NCI-H1436 (cell line): ENCODE measurements at places on chromosomes 12 and 14.

DNA sequence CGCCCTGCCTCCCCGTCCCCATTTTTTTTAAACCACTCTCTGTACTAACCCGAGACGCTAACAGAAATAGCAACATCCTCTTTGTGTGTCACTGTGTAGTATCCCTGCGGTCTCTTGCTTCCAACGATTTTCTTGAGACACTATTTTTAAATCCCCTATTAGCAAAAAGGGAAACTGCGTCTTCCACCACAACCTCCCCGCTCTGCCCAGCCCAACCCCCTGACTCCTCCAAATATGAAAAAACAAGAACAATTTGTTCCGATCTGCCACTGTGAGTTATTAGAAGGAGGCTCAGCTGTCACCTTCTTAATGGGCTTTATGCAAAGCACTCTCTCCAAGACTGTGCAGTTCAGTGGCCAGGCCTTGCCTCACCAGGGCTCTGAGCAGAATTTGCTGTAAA is 76.3 kb downstream of the MAP1LC3B2 start:
- DNase-seq, result no peak

DNA sequence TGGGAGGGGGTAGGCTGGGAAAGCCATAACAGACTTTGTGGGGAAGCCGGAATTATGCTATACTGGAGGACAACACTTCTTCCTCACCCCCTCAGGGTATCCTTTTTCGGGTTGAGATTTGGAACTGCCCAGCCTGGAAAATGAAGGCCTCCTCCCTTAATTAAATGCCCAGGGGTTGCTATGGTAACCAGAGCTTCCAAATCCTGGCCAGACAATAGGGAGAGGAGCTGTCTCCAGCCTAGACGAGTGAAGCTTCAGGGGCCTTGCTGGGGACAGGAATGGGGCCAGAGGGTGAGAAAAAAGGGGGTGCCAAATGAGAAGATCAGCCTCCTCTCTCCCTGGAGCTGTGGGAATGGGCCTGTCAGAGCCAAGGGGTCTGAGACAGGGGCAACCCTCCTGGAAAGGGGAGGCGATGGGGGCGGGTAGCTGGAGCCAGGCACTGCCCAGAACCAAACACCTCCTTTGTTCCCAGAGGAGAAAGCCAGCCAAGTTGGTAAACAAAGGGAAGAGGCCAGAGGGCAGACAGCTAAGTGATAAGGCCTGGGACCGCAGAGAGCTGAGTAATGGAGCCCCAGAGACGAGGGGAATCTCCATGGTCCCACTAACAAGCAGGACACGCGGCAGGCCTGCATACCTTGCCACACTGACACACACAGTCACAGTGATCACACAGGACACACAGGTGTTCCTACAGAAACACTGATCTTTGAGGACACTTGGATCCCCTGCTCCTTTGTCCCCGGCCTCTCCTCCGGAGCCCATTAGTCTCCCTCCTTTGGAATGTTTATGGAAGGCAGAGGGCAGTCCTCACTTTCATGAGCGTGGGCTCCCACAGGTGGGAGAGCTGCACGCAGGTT is 17.9 kb upstream of the RND1 start:
- no peak for DNase-seq

- DNase-seq, result no peak
Observed at GRCh38 chr14:82502043-82502442, 968.4 kb upstream of the SEL1L start.

DNA sequence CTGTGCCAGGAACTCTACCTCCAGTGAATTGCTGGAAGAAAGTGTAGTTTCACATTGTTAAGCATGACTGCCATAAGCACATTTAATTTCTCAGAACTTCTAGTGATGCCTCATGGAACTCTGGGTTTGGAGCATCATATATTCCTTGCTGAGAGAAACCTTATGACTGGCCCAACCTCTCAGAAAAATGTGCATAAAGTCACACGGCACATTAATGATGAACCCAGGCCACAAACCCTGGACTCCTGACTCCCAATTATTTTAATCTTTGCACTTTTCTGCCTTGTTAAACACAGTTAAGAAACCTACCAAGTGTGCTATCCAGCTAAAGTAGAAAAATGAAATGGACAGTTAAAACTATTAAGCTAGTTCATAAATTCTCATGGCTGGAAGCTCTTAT is 5.6 kb downstream of the TCP11L2 start:
- no peak for DNase-seq

DNA sequence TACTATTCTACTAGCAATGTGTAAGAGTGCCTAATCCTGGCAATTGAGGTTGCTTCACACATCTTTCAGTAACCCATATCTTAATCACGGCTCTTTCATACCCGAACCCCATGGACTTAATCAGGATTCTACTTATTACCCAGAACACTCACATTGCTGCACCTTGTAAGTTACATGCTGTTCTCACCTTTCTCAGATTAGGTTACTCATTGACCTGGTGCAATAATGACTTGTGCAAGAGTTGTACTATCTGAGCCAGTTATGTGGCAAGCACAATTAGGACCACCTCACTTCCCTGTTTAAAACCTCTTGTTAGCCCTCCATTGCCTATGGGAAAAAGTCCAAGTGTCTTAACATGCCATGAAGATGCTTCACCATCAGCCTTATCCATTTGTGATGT is 306.7 kb upstream of the E2F7 start:
- no peak for DNase-seq

GRCh38 chr14:75303381-75303789 is 24.8 kb downstream of the FOS start:
- peak; percentile 54 for DNase-seq

DNA sequence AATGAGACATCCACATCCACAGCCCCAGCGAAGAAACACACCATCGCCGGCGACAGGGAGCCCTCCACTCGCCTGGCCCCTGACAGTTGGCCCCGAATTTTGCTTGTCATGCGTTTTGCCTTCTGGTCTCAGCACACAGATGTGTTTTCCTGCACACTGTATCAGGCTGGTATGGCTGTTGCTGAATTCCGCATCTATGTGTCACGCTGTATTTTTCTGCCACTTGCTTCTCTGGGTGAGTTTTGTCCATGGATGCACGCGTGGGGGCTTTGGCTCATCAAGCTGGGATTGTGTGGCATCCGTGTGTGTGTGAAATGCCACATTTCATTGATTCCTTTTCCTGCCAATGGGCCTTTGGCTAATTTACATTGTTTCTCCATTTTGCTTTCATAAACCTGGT is 26.5 kb downstream of the ARL6IP4 start:
- no peak for DNase-seq

DNA sequence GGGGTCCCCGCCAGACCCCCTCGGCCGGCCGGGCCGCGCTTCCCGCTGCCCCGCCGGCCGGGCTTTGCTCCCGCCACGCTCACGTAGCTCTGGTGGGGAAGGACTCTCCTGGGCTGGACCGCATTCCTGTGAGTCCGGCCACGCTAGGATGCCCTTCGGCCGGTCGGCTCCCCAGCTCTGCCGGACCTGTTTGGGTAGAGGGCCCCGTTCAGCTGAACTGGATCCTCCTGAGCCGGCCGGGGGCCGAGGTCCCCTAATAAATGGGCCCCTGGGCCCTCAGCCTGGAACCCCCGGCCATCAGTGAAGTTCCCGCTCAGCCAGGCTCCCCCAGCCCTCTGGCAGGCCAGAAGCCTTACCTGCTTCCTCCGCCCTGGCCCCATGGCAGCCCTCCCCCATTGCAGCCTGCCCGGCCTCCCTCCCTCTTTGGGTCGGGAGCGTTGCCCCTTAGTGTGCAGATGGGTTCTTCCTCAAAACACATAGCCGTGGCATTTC is 593 bp downstream of the UNC119B start:
- DNase-seq, result no peak

GRCh38 chr14:76768671-76769500 is 7.6 kb downstream of the VASH1 start:
- no peak for DNase-seq

GRCh38 chr12:119412811-119413794 is 78.6 kb downstream of the CCDC60 start:
- peak; percentile 62 for DNase-seq

- DNase-seq, result peak; percentile 3
Observed at GRCh38 chr12:80269803-80270552, 170.6 kb downstream of the OTOGL start.

DNA sequence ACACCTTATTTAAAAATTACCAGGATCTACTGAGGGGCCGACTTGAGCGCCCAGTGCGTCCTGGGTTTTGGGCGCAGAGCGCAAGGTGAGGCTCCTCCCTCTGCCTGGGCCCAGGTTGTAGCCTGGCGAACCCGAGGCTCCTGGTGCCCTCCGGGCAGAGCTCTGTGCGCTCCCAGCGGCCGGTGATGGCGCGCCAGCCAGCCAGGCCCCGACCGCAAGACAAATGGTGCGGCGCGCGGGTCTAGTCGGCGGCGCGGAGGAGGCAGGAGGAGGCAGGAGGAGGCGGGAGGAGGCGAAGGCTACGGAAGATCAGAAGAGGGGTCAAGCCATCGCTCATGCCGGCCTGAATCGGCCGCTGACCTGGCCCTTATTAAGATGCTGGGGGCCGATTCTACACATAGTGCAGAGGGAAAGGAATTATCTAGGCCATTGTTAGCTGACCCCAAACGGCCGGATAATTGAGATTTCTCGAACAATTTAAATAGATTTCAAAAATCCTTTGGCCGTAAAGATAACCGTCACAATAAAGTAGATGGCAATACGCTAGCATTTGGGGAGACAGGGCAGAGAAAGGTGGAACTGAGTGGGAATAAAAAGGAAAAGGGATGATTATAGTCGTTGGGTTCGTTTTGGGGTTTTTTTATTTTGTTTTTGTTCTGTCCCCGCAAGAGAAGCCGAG is 2.8 kb downstream of the TBX5 start:
- DNase-seq, result no peak

GRCh38 chr14:75655235-75655634 is 5.4 kb downstream of the ERG28 start:
- no peak for DNase-seq

DNA sequence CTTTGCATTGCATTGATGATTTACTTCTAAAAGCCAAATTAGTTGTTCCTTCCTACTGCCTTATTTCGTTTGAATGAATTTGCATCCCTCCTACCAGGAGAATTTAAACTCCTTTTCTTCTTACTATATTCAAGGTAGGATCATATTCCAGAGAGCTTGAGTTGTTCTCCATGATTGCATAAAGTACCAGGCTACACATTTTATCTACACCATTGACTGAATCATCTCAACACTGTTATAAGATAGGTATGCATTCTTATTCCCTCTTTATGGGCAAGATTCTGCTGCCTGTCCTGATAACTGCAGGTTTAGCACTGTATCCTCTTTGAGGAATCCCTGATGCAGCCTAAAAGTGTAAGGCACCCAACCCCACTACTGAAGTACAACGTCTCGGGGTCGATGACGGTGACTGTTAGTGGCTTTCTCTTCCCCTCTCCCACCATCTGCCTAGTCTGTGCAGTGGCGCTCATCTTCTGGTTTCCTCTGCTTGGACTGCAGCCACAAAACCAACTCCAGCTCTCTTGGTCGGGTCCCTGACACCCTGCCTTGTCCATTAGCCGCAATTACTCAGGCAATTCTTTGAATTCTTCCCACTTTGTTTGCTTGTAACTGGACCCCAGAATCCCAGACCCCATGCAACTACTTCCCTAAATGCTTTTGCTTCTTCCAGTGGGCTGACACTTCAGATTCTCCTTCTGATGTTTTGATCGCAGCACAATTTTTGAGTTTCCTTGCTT is 44.4 kb upstream of the STXBP6 start:
- DNase-seq, result no peak

DNA sequence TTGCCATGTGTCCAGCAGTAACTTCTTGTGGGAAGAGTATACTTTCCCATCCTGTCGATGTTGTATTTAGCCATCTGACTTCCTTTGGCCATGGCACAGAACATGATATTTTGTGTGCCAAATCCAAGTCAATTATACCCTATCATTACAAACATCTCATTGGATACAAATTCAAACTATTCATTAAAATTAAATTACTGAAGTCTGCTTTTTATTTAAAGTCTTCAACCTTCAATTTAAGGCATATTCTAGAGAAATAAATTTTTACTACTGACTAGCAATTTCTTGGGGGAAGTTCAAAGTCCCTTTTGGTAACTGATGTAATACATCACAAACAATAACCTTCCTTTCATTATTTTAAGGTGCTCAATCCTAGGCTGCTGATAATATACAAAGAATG is 192.6 kb downstream of the SLC6A15 start:
- no peak for DNase-seq

GRCh38 chr12:51198568-51199365 is 19.1 kb downstream of the POU6F1 start:
- DNase-seq, result no peak

- DNase-seq, result peak; percentile 79
Observed at GRCh38 chr14:36346052-36346451, 25.6 kb upstream of the MBIP start.

DNA sequence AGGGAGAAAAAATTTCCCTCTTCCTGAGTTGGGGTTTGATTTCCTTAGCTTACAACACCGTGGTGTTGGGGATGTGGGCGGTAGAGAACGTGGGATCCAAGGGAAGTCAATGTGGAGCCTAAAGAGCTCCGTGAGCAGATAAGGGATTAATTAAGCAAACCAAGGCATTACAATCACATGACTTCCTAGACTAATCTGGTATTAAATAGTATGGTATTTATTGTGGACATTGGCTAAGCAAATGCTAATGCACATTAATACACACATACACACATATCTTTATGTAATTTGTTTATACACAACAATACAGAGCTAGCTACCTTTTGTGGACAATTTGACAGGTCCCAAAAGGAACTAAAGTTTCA is 791 bp upstream of the RNF41 start:
- no peak for DNase-seq

DNA sequence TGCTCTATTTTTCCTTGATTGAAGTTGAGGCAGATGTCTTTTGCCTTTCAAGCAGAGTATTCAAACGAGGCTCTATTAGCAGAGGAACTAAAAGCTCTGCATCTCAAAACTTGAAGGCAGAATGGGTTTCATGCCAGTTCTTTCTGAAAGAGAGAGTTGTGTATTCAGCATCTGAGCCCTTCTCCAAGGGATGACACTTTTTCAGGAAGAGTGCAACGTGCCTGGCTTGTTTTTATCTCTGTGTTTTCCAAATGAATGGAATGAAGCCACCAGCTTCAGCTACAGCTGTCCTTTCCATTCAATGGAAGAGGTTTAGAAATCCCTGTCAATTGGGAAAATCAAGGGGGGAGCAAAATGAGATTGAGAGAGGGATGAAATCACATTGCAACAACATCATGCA is 14.6 kb downstream of the BEST3 start:
- no peak for DNase-seq

GRCh38 chr14:74956280-74957072 is 1.1 kb upstream of the PGF start:
- no peak for DNase-seq

GRCh38 chr12:49496417-49497360 is 42.1 kb upstream of the KCNH3 start:
- DNase-seq, result no peak

DNA sequence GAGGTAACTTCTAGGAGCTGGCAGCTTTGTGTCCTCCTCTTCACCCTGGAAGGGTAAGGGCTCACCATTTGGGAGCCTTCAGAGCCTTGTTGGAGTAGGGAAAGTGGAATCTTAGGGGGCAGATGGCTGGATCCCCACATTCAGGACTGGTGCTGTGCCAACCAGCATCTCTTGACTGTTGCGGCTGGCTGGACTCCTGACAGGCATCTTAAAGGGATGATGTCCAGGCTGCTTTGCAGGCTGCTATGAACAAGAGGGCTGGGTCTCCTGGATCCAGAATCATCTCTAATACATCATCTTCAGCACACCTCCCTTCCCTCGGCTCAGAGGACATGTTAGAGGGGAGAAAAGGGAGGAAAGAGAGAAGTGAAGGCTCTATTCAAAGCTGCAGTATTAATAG is 4.4 kb downstream of the CACNB3 start:
- DNase-seq, result no peak

GRCh38 chr12:116502141-116502725 is 56.9 kb upstream of the MAP1LC3B2 start:
- no peak for DNase-seq
